ENCODE measurements at places on chromosomes 12 and 14.

GRCh38 chr12:81395431-81395830 lies 317.6 kb downstream of the ACSS3 start:
- no peaks in the 10 kb centered on the region for H3K27me3 ChIP-seq
- H3K36me3 ChIP-seq: no peaks in the 10 kb centered on the region
- no peak for DNase-seq
- no peak overlapping the region for H3K27ac ChIP-seq
- no peak overlapping the region for H3K4me3 ChIP-seq

GRCh38 chr14:20019257-20019865 lies at the start of gene OR4K14:
TSS of gene OR4K14 (minus strand) at chr14:20019307. CDS start at chr14:20015193, 4,114 bp downstream.
- H3K4me1 ChIP-seq: no peaks in the 10 kb centered on the region
- no peak for DNase-seq
- H3K4me3 ChIP-seq: no peak within 1 kb of the TSS
- no peak within 1 kb of the TSS for H3K27ac ChIP-seq
- no peaks in the 10 kb centered on the region for H3K36me3 ChIP-seq

DNA sequence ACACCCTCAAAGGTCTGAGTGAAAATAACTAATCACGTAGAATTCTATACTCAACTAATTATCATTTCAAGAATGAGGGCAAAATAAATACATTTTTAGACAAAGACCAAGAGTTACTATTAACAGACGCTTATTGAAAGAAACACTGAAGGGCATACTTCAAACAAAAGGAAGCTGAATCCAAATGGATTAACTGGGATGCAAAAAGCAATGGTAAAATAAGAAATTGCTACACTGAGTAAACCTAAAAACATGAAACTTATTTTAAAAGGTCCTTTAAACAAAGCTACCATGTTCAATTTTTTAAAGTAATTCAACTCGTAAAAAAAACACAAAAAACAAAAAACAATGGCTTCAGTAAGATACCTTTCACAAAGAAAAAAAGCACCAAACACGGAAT lies 28.2 kb downstream of the LRP6 start:
- H3K36me3 ChIP-seq: peaks cover 5% of the 10 kb centered on the region
- no peak overlapping the region for H3K4me3 ChIP-seq
- H3K27me3 ChIP-seq: no peaks in the 10 kb centered on the region
- H3K27ac ChIP-seq: no peak overlapping the region
- H3K4me1 ChIP-seq: no peaks in the 10 kb centered on the region
- no peak for DNase-seq

GRCh38 chr12:118307069-118307954 lies 65.4 kb downstream of the TAOK3 start:
- peak overlapping the region; percentile 51 for H3K27ac ChIP-seq
- DNase-seq: peak; percentile 9
- H3K4me3 ChIP-seq: no peak overlapping the region
- no peaks in the 10 kb centered on the region for H3K36me3 ChIP-seq

DNA sequence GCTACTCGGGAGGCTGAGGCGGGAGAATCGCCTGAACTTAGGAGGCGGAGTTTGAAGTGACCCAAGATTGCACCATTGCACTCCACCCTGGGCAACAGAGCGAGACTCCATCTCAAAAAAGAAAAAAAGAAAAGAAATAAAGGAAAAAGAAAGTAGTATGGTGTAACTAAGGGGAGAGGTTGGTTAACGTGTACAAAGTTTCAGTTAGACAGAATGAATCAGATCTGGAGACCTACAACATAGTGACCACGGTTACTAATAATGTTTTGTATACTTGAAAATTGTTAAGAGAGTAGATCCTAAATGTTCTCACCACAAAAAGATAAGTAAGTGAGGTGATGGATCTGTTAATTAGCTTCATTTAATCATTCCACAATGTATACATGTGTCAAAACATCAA lies 1208.8 kb downstream of the VRK1 start:
- DNase-seq: no peak
- H3K36me3 ChIP-seq: no peaks in the 10 kb centered on the region
- H3K4me1 ChIP-seq: no peaks in the 10 kb centered on the region
- no peak overlapping the region for H3K27ac ChIP-seq

DNA sequence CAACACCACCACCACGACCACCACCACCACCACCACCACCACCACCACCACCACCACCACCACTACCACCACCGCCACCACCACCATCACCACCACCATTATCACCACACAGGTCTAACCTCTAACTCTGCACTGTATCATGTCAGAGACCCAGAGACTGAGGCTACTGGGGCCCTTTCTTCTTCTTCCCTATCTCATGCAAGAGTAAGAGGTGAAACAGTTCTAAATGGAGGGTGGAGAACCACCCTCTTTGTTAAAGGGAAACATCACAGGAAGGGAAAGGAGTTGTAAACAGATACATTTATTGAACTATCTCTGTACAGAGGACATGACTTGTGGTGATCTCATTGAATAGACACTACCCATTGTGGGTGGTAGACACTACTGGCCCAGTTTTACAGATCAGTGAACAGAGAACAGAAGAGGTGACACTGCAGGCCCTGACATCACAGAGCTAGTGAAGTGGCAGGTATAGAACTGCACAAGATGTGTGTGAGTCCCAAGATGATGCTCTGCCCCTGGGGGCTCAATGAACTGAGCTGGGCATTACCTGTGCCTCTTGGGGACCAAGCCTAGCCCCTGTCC lies 91.6 kb downstream of the FOXN3 start:
- H3K27ac ChIP-seq: no peak overlapping the region
- no peak overlapping the region for H3K4me3 ChIP-seq
- H3K36me3 ChIP-seq: no peaks in the 10 kb centered on the region
- H3K4me1 ChIP-seq: no peaks in the 10 kb centered on the region
- no peaks in the 10 kb centered on the region for H3K27me3 ChIP-seq

GRCh38 chr14:99264691-99265450 lies 7.1 kb downstream of the BCL11B start:
- no peaks in the 10 kb centered on the region for H3K36me3 ChIP-seq
- H3K27ac ChIP-seq: no peak overlapping the region
- no peak overlapping the region for H3K4me3 ChIP-seq
- no peaks in the 10 kb centered on the region for H3K4me1 ChIP-seq
- no peak for DNase-seq

- no peak overlapping the region for H3K4me3 ChIP-seq
- no peak for DNase-seq
- peaks cover 28% of the 10 kb centered on the region for H3K27me3 ChIP-seq
- H3K36me3 ChIP-seq: no peaks in the 10 kb centered on the region
- no peak overlapping the region for H3K27ac ChIP-seq
Observed at GRCh38 chr12:94263905-94264561, 115.7 kb downstream of the PLXNC1 start.

GRCh38 chr12:4539167-4539870 lies 629 bp downstream of the RAD51AP1 start:
- peak overlapping the region; percentile 84 for H3K4me3 ChIP-seq
- peak overlapping the region; percentile 94 for H3K27ac ChIP-seq
- peaks cover 2% of the 10 kb centered on the region for H3K4me1 ChIP-seq
- peaks cover 50% of the 10 kb centered on the region for H3K36me3 ChIP-seq
- H3K27me3 ChIP-seq: no peaks in the 10 kb centered on the region
- DNase-seq: no peak

GRCh38 chr14:102541771-102542170 lies 32.2 kb upstream of the ANKRD9 start:
- no peaks in the 10 kb centered on the region for H3K36me3 ChIP-seq
- peaks cover 22% of the 10 kb centered on the region for H3K4me1 ChIP-seq
- no peak for DNase-seq
- no peak overlapping the region for H3K4me3 ChIP-seq
- no peak overlapping the region for H3K27ac ChIP-seq
- no peaks in the 10 kb centered on the region for H3K27me3 ChIP-seq

DNA sequence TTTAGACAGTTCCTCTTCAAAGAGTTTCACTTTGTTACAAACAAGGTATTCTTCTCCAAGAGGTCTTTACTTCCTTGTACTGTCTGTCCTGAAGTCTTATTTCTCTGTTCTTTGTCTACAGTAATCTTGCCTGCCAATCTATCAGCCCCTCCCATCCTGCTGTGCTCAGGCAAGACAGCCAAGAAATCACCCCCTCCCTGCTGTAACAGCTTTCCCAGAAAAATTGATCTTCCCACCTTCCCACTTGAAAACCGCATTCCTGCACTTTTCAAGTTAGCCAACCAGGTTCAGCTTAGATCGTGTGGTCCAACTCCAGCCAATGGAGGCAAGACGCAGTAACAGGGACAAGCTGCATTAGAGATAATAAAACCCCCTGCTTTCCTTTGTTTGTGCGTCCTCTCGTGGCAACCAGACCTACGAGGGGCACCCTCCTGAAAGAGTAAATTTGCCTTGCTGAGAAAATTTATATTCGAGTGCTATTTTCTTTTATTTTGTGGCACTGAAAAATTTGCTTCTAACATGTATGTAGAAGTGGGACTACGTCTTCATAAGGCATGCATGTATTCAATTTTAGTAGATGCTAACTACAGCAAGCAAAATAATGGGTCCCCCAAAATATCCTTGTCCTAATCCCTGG lies 46.5 kb upstream of the ESR2 start:
- no peak overlapping the region for H3K27ac ChIP-seq
- H3K36me3 ChIP-seq: no peaks in the 10 kb centered on the region
- no peak for DNase-seq
- no peaks in the 10 kb centered on the region for H3K27me3 ChIP-seq

DNA sequence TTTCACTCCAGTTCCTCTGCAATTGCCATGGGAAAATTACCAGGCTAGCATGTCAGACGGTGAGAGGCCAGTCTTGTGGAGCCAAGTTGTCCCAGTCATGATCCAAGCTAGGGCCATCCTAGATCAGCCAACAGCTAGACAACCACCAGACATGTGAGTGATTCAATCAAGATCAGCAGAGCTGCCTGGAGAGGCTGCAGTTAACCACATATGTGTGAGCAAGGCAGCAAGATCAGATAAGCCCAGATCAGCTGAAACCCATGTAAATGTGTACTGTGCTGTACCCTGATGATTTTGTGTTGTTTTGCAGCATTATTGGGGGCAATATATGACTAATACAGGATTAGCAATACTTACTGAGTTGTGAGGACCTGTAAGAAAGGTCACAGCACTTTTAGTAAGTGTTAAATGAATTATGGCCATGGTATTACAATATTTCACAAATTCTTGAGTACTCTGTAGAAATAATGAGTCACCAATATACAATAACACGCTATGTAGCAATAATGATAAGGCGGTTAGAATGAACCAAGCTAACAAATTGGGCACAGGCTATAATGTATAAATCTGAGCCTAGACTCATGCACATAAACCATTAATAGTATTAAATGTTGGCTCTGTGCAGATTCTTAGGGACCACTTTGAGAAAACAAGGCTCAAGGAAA lies 91.4 kb downstream of the SUDS3 start:
- H3K4me1 ChIP-seq: no peaks in the 10 kb centered on the region
- H3K27ac ChIP-seq: no peak overlapping the region
- no peak overlapping the region for H3K4me3 ChIP-seq
- no peak for DNase-seq
- no peaks in the 10 kb centered on the region for H3K27me3 ChIP-seq
- no peaks in the 10 kb centered on the region for H3K36me3 ChIP-seq

DNA sequence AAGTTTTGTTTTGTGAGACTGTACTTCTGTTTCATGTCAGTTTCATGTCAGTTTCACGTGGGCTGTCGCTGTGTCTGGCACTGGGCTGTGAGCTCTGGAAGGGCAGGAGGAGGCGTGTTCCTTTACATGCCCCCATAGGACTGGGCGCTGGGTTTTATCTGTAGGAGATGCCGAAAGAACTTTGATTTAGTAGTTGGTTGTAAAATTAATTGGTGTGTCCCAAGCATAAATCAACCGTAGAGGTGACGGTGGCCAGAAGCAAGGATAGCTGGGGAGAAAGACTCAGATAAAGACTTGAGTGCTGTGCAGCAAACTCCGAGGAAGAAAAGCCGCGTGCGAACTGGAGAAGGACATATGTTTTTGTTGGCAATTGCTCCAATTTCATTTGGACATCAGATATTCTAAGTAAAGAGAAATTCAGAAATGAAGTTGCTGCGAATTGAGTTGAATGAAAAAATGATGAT lies 182.5 kb downstream of the VRK1 start:
- no peaks in the 10 kb centered on the region for H3K36me3 ChIP-seq
- peaks cover 3% of the 10 kb centered on the region for H3K27me3 ChIP-seq
- H3K27ac ChIP-seq: no peak overlapping the region
- DNase-seq: no peak
